ENCODE measurements at places on chromosomes 7 and 10.

- DNase-seq: no peak
These were observed 20.0 kb downstream of the VSIR start for GRCh38 chr10:71753091-71753959.

DNA sequence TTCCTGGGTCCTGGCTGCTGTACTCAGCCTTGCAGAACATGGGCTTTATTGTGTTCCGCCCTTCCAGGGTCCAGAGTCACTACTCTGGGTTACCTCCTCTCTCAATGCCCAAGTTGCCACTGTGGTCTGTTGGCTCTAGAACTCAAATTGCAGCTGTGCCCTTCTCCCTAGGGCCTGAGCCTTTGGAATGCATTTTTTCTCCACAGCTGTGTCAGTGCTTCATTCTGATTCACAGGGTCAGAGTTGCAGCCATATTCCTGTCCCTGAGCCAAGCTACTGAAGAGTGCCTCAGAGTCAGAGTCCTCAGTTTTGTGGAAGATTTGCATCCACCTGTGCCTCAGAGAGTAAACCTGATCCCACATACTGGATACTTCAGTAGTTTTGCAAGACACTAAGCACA, 167.5 kb downstream of the ITGB1 start:
- DNase-seq: no peak

- DNase-seq: no peak
These were observed 223.1 kb upstream of the KLF14 start for GRCh38 chr7:130957137-130957513.

DNA sequence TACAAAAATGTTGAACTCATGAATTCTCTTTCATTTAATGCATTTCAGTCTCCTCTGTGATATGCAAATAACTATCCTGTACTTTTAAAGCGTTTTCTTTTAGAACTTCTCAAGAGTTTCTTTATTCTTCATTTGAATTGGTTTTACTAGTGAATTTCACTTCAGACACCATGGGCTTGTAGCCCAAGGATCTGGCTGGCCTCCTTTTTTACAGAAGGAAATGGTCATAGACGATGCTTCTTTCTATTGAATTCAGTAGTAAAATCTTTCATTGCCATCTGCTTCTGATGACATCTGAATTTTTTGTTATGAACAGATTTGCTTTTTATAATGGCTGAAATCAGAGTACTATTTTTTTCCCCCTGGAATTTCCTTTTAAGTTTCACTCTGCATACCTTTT, 135.2 kb upstream of the ETV1 start:
- DNase-seq: no peak

GRCh38 chr10:104350127-104350635, 3.5 kb upstream of the CFAP58 start:
- DNase-seq: no peak

GRCh38 chr7:85512790-85513189, 325.9 kb upstream of the SEMA3D start:
- no peak for DNase-seq

DNA sequence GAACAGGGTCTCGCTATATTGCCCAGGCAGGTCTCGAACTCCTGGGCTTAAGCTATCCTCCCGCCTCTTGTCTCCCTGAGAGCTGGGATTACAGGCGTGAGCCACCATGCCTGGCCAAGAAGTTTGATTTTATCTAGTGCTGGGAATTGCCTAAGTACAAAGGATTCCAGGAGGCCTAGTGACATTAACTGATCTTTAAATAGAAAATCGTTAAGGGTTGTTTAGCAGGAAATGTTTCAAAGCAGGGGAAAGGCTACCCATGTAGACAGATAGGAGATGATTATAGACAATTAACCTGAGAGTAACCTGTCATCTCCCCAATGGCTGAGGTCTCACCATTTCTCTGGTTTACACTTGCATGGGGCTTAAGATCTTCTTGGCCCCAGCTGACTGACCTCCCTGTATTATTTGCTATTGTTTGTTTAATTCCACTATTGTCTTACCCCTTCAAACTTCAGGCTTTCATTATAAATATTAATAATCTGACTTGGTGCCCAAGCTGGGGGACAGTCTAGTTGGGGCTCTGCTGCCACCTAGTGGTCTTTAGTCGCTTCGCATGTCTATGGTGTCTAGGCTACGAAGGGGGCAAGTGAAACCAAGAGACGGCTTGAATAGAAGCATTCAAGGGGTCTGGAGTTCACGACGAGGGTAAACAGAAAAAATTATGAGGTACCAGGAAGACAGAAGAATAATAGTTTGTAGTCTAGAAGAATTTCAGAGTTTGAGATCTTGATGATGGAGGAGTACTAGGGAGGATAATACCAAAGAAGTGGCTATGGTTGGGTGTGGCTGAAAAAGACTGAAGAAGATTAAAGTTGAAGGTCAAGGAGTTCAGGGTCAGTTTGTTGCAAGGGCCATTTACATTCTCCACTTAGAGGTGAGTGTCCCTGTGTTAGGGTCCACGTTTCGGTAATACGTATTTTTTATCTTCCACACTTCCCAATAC, 40.4 kb upstream of the BPGM start:
- DNase-seq: peak; percentile 64

DNA sequence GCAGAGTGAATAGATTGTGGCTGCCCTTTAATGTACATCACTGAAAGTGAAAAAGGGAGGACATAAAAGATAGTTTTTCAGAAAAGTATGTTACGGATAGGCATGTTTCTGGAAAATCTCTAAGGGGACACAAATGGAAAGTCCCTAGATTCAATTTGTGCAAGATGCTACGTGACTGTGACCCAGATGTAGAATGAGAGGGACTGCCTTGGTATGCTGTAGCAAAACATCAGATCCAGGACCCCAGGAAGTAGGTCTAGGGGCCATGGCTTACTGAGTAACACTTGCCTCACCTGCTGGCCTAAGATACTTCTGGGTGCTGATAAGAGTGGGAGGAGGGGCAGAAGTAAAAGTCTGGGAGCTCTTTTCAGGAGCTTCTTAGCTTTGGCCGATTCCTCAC, 191.2 kb upstream of the PHYHIPL start:
- DNase-seq: no peak

- DNase-seq: no peak
These were observed 106.3 kb downstream of the RNF32 start for GRCh38 chr7:156746891-156747290.

DNA sequence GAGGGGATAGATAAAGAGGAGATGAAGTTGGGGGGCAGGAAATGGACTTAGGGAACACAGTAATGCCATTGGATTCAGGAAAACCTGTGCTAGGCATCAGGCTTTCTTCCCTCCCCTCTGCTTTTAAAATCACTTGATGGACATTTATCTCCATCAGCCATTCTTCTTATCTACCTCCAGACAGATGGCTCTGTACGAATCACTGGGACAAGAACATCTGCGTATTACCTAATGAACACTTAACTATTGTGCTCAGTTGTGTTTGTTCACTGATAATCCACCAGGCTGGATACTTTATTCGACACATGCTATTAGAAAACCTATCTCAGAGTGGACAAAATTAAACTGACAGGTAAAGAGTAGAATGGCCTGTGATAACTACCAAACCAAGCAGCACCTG, 40.0 kb downstream of the TNKS2 start:
- no peak for DNase-seq

GRCh38 chr10:118980870-118981269, 48.6 kb upstream of the NANOS1 start:
- DNase-seq: no peak

DNA sequence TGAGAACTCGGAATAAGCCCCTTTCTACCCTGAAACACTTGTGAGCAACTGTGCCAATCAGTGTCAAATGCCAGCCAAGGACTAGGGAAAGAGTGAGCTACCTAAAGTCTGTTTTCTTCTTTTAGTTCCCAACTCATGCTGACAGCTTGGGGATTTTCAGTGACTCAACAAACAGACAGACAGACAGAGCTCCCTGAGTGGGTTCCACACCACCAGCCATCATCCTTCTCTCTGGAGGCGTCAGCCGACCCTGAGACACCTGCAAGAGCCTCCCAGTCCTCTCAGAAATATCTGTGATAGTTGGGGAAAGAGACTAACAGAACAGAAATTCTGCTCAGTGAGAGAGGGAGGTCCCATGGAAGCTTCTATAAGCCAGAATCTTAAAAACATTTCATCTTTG, 49.5 kb downstream of the GATA3 start:
- no peak for DNase-seq

DNA sequence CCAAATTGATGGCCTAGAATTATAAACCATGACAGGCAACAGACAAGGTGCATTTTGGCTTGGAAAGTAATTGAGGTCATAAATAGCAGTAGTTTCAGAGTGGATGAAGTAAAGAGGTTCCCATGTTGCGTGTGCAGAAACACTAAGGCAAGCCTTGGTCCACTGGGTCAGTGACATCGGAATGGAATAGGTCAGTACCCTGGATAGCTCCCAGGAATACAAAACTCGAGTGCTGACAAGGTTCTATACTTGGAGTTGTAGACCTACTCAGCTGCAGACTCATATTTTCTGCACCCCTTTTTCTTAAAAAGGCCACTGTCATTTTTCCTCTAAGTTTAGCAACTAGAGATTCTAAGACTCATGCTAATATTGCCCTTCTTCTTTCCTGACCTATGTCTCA, 132.8 kb downstream of the DYNC1I1 start:
- DNase-seq: no peak

DNA sequence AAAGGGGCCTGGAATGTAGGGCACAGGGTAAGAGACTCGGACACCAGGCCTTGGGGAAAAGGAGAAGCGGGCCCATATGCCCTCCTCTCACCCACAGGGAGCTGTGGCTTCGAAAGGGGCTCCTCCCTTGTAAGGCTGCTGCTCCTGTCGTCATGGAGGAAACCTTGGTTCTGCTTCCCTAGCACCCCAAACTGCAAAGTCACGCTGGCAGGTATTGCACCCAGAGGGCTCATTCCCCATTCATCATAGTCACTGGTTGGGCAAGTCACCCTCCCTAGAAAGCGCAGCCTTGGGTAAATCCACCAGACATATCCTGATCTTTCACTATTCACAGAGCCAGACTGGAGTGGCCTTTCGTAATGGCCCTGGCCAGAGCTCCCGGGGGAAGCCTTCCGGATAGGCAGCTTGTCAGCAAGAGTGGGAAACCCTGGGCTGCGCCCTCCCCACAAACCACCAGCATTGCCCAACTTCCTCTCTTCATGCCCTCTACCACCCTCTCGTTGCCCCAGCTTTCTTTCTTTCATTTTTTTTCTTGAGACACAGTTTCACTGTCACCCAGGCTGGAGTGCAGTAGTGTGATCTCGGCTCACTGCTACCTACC, 121.0 kb downstream of the HIP1 start:
- peak; percentile 43 for DNase-seq

- DNase-seq: no peak
These were observed 40.9 kb upstream of the MTPN start for GRCh38 chr7:136018104-136018503.

GRCh38 chr7:46928719-46929118, 653.2 kb downstream of the TNS3 start:
- no peak for DNase-seq

DNA sequence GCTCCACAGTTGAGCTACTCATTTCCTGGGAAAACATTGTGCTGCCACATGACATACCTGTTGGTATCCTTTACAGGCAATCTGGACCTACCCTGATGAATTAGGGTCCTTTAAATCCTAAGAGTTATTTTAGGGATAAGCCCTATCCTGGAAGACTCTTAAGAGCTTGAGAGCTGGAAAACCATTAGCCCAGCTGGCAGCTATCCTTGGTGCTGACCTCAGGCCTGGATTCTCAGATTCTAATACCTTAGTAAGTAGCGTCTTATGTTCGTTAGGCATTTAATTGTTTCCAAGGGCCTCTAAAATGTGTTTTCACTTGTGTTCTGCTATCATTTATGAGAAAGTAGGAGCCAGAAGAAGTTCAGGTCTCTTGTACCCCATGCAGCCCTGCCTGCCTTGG, 93.0 kb upstream of the SORCS3 start:
- DNase-seq: no peak

DNA sequence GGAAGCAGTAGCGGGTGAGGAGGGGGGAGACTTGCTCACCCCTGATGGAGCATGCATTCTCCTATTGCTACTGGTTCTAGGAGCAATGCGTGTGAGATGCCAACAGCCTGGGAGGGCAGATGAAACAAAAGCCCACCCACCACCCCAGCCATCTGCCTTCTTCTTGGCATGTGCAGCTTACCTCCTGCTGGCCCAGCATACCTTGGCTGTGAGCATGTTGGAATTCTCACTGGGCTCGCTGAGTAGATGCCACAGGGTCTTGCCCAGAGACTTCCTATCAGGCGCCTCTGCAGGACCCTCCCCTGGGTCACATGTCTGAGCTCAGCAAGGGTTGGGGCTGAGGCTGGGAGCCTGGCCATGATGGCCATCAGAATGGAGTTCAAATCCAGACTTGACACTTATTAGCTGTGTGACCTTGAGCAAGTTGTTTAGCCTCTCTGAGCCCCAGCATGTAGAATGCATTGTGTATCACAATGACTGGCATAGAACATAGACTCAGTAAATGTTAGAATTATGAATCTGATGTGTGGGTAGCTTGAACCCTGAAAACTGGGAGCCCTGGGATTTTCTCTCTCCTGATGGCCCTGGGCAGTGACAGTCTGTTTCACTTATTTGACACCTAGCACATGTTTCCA, 38.2 kb downstream of the CDH23 start:
- DNase-seq: no peak

GRCh38 chr7:40655426-40655825, 520.6 kb downstream of the SUGCT start:
- DNase-seq: no peak

- no peak for DNase-seq
These were observed 57.4 kb downstream of the HIBADH start for GRCh38 chr7:27605283-27605682.

DNA sequence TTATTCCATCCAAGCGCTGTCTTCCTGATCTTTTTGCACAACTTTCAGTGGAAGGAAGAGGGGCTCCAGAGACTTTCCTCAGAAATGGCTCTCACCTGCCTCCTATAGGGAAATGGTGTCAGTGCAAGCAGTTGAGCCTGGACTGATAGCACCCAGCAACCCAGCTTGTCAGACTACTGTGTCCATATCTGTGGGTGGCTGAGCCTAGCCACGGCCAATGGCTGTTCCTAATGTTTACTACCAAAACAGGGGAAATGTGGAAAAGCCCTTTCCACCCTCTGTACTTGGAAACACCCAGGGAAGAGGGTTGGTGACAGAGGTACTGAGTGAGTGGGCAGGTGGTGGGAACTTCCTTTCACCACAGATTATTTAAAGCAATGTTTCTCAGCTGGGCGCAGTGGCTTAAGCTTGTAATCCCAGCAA, 4.3 kb upstream of the YKT6 start:
- peak; percentile 26 for DNase-seq

- no peak for DNase-seq
These were observed 76.5 kb downstream of the XPNPEP1 start for GRCh38 chr10:109846832-109847231.

DNA sequence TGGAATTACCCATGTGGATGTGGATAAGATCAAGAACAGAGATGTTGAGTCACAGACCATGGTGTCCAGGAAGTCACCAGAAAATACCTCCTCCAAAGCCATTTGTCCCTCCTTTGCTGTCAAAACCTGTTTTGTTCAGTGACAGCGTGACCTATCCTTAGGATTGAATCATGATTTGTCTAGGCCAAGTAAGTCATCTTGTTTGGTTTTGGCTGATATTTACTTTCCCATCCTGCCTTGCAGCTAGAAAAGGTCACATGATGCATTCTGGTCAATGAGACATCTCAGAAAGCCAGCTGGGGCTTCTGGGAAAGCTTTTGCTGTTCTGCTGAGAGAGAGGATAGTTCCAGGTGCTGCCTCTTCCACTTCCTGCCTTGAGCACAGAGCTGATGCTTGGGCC, 225.3 kb upstream of the ZMIZ1 start:
- no peak for DNase-seq

- DNase-seq: no peak
These were observed 3.2 kb upstream of the ZNF248 start for GRCh38 chr10:37860494-37861190.

GRCh38 chr7:14766747-14767146, 135.8 kb downstream of the DGKB start:
- DNase-seq: no peak
